Gastrocnemius medialis (tissue), 4 donors: ENCODE measurements at places on chromosomes 5 and 9.
A peak's percentile ranks its signal among the peaks of the same experiment; 100 is the strongest.

DNA sequence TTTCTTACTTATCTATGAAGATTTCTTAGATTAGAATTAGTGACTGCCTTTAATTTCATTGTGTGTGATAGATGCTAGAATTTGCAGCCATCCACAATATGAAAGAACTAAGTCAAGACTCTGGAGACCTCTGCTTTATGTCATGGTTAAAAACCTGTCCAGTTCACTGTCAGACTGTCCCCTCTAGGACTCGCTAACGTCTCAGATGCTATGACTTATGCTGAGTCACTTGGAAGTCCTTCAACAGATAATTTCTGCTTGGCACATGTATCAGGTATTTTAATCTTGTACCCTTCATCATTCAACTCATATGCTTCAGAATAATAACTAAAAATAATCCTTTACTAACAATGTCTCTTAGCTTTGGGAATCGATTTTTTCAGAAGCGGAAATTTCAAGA lies 230.5 kb upstream of the DMAC1 start:
- H3K4me3 ChIP-seq, result no peak overlapping the region
- no peaks in the 10 kb centered on the region for H3K4me1 ChIP-seq
- no peak overlapping the region for H3K27ac ChIP-seq
- no peaks in the 10 kb centered on the region for H3K27me3 ChIP-seq

- no peaks in the 10 kb centered on the region for H3K36me3 ChIP-seq
- DNase-seq, result no peak
- H3K4me1 ChIP-seq, result peaks cover 31% of the 10 kb centered on the region
- no peak overlapping the region for H3K4me3 ChIP-seq
- H3K27ac ChIP-seq, result peak overlapping the region; percentile 36
Observed at GRCh38 chr5:6464441-6464840, 15.8 kb downstream of the UBE2QL1 start.

DNA sequence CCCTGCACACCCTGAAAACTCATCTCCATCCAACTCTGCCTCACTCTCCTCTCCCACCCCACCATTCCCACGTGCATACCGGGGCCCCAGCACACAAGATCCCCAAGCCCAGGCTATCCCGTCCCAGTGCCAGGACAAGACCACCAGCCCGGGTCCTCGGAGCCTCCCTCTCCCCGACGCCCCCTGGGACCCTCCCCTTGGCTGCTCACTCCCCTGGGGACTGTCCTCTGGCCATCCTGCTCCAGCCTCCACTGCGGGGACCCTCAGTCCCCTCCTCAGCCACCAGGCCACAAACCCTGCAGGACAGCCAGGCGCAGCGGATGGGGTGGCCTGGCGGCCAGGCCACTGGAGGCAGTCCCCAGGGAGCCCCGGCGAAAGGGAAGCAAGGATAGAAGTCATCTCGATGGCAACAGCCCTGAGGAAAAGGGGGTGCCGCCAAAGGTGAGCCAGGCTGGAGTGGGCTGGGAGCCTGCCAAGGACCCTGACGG lies 62.8 kb downstream of the C9orf50 start:
- H3K27me3 ChIP-seq, result no peaks in the 10 kb centered on the region
- no peak overlapping the region for H3K27ac ChIP-seq
- no peak overlapping the region for H3K4me3 ChIP-seq
- H3K36me3 ChIP-seq, result no peaks in the 10 kb centered on the region
- no peaks in the 10 kb centered on the region for H3K4me1 ChIP-seq

GRCh38 chr9:100492952-100493351 lies 20.0 kb downstream of the TMEFF1 start:
- no peak overlapping the region for H3K4me3 ChIP-seq
- H3K36me3 ChIP-seq, result no peaks in the 10 kb centered on the region
- no peaks in the 10 kb centered on the region for H3K27me3 ChIP-seq
- H3K27ac ChIP-seq, result no peak overlapping the region
- H3K4me1 ChIP-seq, result no peaks in the 10 kb centered on the region

- H3K27ac ChIP-seq, result no peak overlapping the region
- no peaks in the 10 kb centered on the region for H3K36me3 ChIP-seq
- H3K4me3 ChIP-seq, result peak overlapping the region; percentile 23
- no peaks in the 10 kb centered on the region for H3K27me3 ChIP-seq
Observed at GRCh38 chr5:116898917-116899316, 324.3 kb upstream of the SEMA6A start.
